Fibroblast of the aortic adventitia (primary cell): ENCODE measurements at places on chromosomes 6 and 20. TPM values are rescaled to one million over a fixed set of nuclear protein-coding genes. Genes with fewer than 3 reads are reported as not detected.
A peak's percentile ranks its signal among the peaks of the same experiment; 100 is the strongest.

GRCh38 chr6:142943711-142944123, 1.3 kb downstream of the HIVEP2 start:
- DNase-seq: peak; percentile 55

DNA sequence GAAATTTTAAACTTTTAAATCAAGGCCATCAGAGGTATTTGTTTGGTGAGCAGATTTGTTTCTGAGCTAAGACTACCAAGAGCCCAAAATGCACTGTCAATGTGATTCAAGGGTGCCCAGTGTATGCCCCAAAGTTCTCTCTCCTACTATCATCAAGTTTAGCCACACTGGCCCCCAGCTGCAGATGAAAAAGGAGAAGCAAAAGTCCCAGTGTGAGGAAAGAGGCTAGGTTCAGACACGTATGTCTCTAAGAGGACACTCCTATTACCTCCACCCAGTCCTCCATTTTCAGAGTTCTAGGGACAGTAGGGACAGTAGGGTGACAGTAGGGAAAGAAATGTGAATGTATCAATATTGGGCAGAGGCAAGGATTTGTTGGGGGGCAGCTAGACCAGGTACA, 230.8 kb downstream of the CD83 start:
- no peak for DNase-seq

DNA sequence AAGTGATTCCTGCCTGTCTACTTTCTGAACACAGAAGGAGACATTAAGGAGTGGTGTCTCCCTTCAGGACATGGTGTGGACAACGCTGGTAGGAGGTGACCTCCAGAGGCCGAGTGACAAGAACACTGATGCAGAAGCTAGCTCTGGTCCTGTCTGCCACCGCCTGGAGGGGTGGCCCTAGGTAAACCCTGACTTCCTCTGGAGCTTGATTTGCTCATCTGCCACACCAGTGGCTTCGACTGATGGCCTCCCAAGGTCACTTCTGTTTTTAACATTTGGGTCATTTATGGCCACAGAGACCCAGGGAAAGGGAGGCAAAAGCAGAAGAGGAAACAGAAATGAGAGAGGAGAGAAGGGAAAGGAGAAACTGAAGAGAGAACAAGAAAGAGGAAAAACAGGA, 49.4 kb upstream of the SLC22A23 start:
- no peak for DNase-seq

- no peak for DNase-seq
Observed at GRCh38 chr6:30000156-30000791, 57.9 kb downstream of the HLA-A start.

GRCh38 chr6:129534926-129535325, 175.1 kb downstream of the ARHGAP18 start:
- no peak for DNase-seq

- no peak for DNase-seq
Observed at GRCh38 chr20:58963060-58963584, 17.9 kb upstream of the NELFCD start.

DNA sequence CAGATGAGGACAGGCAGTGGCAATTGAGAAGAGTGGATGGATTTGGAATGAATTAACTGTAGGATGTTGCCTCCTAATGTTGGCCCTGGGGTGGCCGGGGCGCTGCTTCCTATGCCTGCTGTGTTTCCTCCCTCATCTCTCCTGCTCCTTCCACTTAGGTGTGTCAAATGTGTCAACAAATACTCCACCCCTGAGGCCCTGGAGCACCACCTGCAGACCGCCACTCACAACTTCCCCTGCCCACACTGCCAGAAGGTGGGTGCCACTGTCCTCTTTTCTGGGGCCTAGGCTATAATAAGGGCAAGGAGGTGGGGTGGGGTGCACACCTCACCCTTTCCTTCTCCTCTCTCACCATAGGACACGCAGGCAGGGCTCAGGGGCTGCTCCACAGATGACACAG, 30.0 kb upstream of the CHMP4B start:
- DNase-seq: no peak

GRCh38 chr6:151317103-151317994, 74.0 kb downstream of the ZBTB2 start:
- DNase-seq: peak; percentile 75

DNA sequence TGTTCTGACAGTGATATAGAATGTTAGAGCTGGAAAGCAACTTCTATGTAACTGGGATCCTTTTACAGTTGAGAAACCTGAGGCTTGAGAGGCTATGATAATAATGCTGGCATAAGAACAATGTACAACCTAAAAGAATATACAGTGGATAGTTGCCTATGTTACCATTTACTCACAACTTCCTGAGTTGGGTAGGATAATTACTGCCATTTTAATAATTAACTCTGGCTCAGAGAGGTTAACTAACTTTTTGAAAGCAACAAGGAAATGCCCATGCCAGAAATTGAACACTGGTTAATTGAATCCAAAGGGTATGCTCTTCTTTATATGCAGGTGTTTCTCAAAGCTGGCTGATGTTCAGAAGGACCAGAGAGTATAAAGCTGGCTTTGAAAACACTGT, 530.7 kb upstream of the MAP3K7 start:
- no peak for DNase-seq

DNA sequence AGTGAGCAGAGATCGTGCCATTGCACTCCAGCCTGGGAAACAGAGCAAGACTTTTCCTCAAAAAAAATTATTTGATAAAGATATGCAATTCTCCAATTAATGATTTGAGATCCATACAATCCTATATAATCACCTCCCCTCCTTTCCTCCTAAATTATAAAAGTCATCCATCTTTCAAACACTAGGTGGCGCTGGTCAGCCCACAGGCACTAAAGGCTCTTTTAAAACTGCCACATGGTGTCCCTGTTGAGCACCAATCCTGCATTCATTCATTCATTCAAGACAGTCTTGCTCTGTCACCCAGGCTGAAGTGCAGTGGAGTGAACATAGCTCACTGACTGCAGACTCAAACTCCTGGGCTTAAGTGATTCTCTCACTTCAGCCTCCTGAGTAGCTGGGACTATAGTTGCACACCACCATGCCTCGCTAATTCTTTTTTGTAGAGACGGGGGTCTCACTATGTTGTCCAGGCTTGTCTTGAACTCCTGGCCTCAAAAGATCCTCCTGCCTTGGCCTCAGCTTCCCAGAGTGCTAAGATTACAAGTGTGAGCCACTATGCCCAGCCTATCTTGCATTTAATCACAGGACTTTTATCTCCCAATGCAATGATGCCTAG, 58.7 kb upstream of the SLC2A12 start:
- DNase-seq: peak; percentile 76

GRCh38 chr20:531608-532007, 12.0 kb downstream of the CSNK2A1 start:
- no peak for DNase-seq

DNA sequence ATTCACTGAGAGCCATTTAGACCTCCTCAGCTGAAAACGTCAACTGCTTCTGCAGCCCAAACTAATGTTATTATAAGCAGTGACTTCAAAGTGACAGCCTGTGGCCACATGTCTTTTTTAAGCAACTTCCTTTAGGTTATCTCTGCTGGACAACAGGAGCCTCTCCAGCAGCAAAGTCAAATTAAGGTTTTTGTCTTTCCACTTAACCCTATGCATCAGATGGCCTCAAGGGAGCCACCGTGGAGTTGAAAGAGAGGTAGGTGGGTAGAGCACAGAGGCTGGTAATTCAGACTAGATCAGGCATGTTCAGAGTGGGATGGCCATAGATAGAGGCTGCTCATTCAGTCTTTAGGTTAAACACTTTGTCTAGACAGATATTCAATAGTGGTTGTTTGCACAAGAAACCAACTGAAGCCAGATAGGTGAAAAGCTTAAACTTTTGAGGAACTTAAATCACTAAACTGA, 300.6 kb upstream of the ECI2 start:
- DNase-seq: no peak

DNA sequence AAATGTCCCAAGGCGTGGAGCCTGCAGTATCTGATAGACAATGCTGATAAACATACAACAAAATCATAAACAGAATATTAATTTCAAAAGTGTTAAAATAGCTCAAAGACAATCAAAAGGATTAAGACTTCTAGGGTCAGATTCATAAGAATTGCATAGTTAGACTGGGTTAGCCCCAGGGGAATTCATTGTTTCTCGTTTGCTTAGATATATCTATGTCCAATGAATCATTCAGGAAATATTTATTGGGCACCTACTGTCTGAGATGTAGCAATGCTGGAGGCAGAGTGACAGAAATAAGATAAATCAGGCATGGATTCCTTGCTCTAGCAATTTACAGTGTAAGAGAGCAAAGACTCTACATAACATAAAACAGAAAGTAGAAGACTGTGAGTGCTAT, 124.4 kb upstream of the PRL start:
- DNase-seq: peak; percentile 20

GRCh38 chr20:33984182-33984719, 9.5 kb upstream of the RALY start:
- DNase-seq: no peak

DNA sequence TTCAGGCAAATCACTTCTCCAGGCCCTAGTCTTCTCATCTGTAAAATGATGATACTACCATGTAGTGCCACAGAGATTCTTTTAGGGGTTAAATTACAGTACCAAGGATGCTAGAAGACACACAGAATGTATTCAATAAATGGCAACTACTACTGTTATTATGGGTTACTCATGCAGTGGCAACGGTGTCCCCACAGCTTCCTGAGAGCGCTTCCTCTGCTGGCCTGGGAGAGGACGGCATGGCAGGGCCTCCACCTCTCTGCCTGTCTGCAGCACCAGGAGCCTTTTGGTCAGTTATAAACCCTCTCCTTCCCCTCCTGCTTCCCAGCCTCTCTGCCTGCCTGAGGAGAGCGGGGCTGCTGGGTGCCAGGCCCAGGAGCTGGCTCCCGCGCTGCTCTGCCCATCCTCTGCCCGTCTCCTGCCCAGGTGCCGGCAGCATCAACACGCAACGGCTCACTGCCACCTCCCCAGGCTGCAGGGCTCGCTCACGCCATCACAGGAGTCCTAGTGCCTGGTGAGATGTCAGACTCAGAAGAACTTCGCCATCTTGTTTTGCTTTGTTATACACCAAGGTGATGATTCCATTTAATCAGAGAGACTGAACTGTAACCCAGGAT, 170.6 kb downstream of the FOXC1 start:
- no peak for DNase-seq

DNA sequence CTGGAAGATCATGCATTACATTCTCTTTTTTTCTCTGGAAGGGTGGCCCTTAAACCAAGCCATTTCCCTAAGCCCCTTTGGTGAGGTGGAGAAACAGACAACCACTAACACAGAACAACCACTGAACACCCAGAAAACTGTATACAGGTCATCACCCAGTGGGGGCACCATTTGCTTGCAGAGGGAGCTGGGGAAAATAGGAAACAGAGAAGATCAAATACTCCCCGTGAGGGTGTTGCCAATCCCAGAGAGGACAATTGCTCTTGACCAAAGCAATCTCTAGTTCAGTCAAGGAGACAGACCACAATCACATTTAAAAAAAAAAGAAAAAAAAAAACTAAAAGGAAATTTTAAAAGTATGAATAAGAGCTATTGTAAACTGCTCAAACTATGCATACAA, 865 bp upstream of the DAAM2 start:
- DNase-seq: no peak

DNA sequence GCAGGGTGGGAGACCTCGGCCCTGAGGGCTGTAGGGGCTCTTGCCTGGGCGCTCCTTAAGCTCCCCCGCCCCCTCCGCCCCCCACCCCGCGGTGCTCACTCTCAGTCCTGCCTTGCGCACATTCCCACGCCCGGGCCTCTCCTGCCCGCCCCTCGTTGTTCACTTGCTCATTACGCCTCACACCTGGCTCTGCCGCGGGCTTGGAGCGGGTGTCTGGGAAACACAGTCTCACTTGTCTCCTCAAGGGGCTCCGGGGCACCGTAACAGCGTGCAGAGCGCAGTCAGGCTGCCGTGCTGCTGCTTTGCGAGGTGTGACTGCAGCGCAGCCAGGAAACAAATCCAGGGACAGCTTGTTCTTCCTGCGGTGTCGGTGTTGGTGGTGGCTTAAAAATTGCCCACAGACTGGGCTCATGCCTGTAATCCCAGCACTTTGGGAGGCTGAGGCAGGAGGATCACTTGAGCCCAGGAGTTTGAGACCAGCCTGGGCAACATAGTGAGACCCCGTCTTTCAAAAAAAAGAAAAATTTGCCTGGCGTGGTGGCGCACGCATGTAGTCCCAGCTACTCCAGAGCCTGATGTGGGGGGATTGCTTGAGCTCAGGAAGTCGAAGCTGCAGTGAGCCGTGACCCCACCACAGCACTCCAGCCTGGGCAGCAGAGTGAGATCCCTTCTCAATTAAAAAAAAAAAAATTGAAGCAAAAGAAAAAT, 4.6 kb downstream of the NPBWR2 start:
- no peak for DNase-seq

DNA sequence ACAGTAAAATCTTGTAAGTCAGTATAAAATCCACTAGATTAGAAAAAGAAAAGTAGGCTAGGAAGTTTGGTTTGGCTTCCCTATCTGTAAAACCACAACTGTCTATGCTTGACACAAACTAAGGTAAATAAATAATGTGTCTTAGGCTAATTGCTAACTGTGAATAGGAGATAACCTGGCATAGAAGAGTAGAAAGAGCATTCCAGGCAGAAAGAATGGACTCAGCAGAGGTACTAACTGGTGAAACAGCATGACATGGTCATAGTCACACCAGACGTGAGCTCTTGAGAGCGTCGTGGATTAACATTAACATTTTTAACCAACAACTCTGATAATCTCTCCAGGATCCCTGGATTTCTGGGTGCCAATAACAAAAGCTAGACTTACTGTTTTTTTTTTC, 8.7 kb upstream of the WTAP start:
- DNase-seq: no peak

DNA sequence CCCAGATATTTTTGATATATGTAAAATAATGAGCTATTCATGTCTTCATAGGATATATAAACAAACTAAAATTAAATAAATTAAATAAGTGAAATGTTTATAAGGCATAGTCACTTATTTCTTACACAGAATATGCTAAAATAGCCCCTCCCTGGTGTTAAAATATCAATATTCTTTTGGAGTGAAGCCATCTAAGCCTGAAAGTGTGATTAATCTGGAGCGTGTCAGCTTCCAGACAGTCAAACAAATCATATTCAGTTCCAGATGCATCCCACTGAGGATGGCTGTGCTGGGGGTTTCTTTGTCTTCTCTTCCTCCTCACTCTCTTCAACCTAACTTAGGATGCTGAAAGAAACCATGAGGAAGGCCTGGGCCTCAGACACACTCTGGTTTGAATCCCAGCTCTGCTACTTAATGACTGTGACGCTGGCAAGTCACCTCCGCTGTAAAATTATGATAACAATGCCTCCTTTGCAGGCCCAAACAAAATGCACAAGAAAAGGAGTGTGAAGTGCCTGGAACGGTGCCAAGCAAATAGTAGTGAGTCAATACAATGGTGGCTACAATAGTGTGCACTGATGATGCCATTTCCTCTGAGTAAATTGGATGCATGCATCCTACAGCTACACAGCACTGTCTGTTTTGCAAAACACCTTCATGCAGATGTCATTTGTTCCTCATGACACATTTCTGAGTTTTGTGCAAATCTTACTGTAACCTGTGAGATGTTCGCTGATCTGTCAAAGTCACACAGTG, 161.4 kb downstream of the FOXC1 start:
- peak; percentile 31 for DNase-seq

Gene PSORS1C1
- 1.2 and 7.0 TPM in 2 replicates for total RNA-seq

Gene OOEP
- not detected in 2 replicates for total RNA-seq

Gene PGC
- total RNA-seq: not detected in 2 replicates

Gene RHAG
- total RNA-seq: not detected in 2 replicates

Gene NCOA6
- 11.3 and 14.3 TPM in 2 replicates for total RNA-seq

Gene C6orf15
- not detected in 2 replicates for total RNA-seq

Gene TUBB2B
- total RNA-seq: 0.25 and 2.9 TPM in 2 replicates

Gene BTNL2
- total RNA-seq: not detected in 2 replicates

Gene TXLNB
- 0.33 and 0.36 TPM in 2 replicates for total RNA-seq

Gene FAM162B
- total RNA-seq: 1.6 TPM in 1 of 2 replicates, not detected in the other
